Stimulated activated CD4-positive, alpha-beta T cell treated with anti-CD3 and anti-CD28 coated beads, TNF-alpha, amount 100 ng/mL, for 48 hours (primary cell): ENCODE measurements at places on chromosomes 3 and 15.

DNA sequence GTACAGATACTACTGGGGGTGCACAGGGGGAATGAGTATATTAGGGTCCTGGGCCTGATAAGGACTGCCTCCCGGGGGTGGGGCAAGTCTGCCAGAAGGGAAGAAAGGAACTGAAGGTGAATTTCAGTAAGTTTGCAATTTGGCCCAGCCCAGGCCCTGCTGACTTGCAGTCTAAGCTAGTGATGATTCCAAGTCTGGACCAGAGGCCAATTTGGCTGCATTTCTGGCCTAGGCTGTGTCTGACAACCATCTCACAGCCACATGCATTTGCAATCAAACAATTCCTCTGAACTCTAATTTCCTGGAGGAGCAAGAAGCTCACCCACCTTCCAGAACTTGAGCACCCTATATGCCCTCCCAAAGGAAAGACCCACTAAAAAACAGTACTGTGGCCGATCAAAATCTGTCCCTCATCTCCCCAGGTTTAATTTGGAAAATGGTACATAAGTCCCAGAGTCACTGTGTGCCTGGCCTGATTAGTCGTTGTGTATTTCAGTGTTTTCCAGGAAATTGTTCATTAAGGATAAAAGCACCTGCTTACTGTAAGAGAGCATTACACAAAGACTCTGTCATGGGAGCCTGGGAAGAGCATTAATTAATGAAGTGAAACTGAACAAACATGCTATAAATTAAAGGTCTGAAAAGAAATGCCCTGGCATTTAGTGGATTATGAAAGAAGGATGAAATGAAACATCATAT lies 114.5 kb downstream of the MEGF11 start:
- no peak for DNase-seq

GRCh38 chr3:18222686-18223085 lies 202.5 kb downstream of the SATB1 start:
- DNase-seq = no peak

DNA sequence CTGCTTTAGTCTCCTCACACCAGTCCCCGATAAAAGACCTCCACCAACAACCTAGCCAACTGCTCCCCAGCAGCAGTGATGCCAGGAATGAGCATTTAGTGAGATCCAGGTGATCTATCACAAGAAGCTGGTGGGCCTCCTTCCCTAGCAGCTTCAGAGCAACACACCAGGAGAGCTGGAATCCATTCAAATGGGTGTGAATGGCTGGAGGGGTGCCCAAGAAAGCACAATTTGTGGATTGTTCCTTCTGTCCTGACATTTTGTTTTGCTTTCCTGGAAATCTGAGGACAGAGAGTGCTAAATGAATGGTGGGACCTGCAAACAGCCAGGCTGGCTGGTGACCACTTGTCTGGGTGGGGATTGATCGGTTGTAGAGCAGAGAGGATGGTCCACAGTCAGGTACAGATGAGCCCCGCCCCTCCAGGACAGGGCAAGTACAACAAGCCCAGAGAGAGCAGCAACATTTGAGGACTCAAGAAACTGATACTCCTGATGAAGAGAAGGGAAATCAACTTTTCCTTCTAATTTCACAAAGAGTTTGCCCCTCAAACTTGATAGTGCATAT lies 316.8 kb downstream of the VPS13C start:
- DNase-seq = no peak

GRCh38 chr3:194265505-194265892 lies 85.6 kb downstream of the CPN2 start:
- DNase-seq = no peak
